Left hindlimb (tissue), 1 donor: ENCODE measurements at places on chromosomes 1 and 21.
A peak's percentile ranks its signal among the peaks of the same experiment; 100 is the strongest.

DNA sequence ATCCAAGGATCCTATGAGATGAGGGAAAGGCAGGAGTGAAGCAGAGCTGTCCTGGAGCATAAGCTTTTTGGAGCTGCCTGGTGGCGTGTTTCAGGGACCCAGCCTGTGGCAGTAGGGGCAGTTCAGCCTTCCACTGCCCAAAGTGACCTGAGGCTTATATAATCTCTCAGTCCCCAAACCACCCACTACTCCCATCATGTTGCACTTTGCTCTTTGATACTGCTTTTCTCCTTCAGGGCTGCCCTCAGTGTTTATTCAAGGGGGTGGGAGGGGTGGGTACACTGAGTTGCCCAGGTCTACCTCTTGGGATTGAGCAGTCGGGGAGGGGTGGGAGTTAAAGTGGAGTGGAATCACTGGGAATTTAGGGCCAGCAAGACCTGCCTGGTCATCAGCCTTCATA lies 9.3 kb downstream of the HCN3 start:
- no peak for DNase-seq

DNA sequence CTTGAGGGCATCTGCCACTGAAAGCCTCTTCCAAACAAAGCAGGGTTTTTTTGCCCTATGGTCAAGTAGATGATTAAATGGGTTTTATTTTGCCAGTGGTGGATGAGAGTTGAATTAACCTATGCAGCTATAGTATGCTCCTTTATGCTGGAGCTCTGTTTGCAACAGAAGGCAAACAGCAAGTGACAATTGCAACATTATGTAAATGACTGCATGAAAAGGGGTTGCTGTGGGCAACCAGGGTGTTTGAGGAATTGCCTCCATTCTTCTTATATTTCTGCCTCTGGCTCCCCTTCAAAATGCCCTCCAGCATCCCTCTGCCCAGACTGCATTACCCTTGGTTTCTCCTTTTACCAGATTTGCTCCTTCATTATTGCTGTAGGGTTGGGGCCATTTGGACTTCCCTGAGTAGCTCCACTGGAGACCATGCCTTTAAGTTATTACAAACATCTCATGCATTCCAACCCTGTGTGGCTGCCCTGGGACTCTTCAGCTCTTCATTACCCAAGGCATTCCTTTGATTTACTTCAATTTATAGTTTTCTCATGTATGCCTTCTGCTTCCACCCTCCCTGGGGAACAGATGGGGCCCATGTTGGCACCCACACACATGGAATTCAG lies 398.4 kb downstream of the PRDM2 start:
- DNase-seq = no peak

GRCh38 chr21:42619841-42620240 lies 33.6 kb upstream of the PDE9A start:
- no peak for DNase-seq

DNA sequence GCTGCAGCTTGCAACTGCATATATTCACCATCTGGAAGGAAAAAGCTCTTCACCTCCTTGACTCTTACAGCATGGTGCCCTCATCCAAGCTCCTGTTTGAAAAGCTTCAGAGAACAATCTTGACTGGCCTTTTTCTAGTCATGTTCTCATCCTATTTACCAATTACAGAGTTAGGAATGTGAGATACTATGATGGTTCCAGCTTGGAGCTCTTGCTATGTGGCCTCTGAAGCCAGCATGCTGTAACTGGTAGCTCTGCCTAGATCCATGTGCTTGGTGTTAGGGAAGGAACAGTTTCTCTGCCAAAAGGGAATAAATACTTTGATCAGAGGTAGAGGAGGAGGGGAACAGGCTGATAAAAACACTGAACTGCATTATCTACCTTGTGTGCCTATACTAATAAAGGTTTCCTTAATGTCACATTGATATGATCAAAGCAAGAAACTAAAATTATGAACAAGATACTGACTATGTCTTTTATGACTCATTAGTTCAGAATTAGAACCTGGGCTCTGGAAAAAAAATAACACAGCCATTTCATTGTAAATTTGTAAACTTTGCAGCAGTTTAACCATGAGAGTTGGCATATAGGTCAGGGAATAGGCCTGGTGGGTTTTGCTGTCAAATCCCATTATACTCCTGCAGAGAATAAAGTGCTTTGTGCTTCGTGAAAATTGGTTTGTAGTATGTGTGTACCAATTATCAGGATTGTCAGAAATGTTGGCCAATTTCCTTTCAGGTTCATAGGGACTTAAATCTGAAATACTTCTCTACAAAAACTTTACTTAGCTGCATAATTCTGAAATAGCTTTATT lies 92.7 kb downstream of the LEPR start:
- no peak for DNase-seq

- no peak for DNase-seq
Observed at GRCh38 chr1:161128591-161129420, 3.7 kb downstream of the DEDD start.

DNA sequence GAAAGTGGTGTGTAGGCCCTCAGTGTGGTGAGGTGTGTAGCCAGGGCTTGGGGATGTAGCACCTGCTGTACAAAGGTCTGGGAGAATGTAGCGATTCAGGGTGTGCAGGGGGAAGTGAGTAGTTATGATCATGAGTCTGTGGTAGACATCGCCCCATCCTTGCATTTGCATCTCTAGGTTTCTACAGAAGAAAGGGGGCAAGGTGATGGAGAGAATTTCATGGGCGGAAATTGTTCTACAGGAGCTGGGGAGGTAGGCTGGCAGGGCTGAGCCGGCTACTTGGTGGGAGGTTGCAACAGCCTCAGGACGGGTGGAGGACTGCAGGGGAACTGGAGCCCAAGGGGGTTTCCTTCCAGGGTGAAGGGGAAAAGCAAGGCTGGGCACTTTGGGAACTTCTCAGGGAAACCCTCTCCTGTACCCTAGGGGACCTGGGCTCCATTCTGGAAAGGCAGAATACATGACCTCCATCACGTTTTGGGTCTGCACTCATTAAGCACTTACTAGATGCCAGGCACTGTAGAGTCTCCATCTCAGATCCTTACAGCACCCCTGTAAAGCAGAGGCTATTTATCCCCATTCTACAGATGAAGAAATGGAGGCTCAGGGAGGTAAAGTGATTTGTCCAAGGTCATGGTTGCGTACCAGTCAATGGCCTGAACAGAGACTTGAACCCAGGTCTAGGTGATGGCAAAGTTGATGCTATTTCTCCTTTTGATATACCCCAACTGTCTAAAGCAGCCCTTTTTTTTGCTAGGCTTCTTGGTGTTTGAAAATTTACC lies 14.5 kb upstream of the TNFRSF1B start:
- no peak for DNase-seq

GRCh38 chr21:33313183-33313582 lies 11.6 kb upstream of the IFNAR1 start:
- DNase-seq = no peak

- peak; percentile 23 for DNase-seq
Observed at GRCh38 chr1:196933531-196934189, 9.9 kb upstream of the CFHR2 start.

- no peak for DNase-seq
Observed at GRCh38 chr1:204870160-204870912, at the start of gene NFASC. TSS of gene NFASC (plus strand) at chr1:204870862. CDS start at chr1:204944316, 73,454 bp downstream.

GRCh38 chr1:243267471-243267880 lies 11.6 kb downstream of the SDCCAG8 start:
- no peak for DNase-seq

DNA sequence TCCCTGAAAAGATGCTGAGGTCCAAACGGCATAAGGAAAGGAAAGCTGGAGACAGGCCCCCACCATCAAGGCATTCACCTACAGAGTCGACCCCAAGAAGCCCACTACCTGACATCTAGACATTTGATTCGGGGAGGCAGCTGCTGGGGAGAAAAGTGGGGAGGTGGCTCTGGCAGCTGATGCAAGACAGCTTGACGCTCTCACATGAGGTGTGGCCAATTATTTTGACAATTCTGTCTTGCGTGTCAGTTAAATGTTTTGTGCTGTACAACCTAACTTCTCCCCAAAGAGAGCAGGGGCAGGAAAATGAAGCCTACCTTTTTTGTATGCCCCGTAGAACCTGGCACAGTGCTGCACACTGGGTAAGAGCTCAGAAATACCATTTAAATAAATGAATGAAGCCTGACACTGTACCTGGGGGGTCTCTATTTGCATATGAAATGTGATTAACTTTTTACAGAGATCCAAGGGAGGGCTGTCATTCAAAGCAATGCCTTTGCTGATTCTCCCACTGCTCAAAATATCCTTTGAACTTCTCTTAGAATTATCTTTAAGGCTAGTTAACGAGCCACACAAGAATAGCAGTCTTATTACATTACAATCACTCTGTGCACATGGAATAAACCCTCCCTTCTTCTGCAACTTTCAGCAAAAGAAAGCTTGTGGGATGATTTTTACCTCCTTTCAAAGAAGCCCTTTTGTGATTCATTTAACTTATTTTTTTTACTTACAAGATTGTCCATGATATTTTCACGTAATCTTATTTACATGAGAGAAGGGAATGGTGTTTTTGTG lies 163.2 kb downstream of the TNR start:
- DNase-seq = no peak

DNA sequence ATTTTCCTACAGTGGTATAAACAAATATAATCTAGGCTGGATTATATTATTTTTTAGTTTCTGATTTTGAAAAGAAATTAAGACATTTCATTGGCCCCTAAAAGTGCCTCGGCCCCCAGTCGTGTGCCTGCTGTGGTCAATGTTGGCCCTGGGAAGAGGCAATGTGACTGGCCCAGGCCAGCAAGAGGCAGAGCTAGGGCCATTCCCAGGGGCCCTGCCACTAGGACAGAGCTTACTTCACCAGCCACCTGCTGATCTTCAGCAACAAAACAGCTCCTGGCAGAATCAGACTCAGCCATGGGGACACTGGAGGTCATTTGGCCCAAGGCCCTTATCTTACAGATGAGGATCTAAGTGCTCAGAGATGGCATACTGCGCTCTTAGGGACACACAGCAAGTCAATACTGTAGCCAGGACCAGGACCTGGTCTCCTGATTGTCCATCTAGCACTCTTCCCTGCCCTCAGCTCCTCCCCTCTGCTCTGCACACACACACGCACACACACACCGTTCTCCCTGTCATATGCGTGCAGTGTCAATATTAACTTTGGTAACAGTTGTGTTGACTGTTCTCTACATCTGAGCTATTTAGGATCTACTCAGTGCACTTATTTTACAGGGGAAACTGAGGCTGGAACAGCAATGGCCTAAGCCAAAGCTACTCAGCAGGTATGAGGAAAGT lies 16.6 kb upstream of the KLHDC7A start:
- no peak for DNase-seq

DNA sequence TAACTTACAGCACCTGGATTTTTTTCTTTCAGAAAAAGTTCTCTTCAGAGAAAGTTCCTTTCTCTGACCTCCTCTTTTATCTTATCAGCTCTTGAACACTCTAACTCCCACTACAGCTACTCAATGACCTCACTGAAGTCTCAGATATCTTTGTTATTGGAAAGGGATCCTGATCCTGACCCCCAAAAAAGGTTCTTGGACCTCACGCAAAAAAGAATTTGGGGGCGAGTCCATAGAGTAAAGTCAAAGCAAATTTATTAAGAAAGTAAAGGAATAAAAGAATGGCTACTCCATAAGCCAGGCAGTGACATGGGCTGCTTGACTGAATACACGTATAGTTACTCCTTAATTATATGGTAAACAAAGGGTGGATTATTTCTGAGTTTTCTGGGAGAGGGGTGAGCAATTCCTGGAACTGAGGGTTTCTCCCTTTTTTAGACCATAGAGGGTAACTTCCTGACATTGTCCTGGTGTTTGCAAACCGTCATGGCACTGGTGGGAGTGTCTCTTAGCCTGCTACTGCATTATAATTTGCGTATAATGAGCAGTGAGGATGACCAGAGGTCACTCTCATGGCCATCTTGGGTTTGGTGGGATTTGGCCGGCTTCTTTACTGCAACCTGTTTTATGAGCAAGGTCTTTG lies 44.2 kb downstream of the WDR64 start:
- DNase-seq = no peak

- no peak for DNase-seq
Observed at GRCh38 chr1:92511541-92511940, 24.8 kb upstream of the GFI1 start.

DNA sequence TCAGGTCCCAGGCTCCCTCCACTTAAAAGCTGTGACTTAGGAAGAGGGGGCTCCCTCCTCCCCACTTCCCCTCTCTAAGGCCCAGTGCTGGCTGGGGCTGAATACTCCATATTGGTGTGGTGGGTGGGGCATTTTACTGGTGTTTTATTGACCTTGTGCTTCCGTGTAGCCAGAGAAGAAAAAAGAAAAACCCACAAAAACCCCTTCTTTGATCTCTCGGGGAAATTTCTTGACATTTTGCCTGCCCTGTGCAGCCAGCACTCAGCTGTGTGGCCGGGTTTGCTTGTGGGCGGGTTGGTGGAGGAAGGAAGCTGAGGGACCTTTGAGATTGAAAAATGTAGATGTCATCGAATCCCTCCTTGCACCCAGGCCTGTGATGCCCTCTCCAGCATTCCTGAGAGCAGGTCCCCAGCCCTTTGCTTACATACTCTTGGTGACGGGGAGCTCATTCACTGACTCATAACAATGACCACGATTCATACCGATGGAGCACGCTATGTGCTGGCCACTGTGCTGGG lies 24.8 kb downstream of the TNFRSF8 start:
- no peak for DNase-seq

GRCh38 chr1:45385302-45385701 lies 45.1 kb upstream of the MUTYH start:
- no peak for DNase-seq

DNA sequence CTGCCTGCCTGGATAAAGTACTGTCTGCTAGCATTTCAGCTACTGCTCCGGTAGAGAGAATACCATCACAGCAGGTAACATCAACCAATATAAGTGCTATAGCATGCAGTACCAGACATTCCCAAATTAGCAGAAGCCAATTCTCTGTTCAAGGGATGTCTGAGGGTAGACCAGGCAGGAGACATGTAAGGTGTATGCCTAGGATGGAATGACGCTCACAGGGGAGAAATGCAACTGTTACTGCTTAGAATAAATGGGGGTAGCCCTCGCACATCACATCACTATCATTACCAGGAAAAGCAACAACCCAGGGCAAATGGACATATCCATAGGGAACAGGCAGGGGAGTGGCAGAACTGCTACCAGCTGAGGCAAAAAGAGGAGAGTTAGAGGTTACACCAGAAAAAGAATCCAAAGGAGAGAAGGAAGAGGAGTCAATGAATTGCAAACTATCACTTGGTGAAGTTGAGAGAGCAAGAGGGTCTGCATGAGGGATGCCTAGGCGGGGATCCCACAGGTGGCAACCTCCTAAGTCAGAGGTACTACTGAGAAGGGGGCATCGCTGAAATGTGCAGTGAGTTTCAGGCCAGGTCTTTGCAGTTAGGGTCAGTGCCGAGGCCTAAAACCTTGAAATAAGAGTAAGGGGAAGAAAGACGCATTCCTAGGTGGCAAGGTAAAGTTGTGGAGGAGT lies 1.1 kb downstream of the UBE2Q1 start:
- DNase-seq = no peak
